ENCODE measurements at places on chromosomes 11 and 22.

DNA sequence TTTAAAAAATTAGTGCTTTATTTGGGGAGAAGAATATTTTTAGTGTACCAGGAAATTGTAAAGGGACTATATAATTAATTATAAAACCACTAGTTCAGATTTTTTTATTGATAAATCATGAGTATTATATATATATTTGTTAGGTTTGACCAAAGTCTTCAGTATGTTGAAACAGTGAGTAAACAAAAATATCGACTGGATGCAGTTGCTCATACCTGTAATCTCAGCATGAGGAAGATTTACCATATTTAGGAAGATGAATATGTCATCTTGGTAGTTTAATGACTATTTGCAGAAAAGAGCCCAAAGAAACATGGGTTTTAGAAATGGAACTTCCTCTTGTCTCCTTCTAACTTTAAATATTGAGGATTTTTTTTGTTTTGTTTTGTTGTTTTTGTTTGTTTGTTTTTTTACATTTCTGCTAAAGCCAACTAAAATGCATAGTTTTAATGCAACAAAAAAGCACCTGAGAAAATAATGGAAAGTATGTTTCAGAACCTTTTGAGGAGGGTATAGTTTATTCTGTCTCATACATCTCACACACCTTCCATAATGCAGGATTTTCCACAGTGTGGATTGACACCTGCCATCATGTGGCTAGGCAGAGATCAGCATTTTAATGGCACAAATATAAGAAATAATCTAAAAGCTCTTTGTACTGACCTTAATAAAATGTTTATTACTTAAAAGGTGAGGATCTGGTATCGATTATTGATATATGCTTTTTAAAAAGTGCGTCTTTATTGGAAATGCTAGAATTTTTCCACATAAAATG lies 114.3 kb downstream of the ARHGAP42 start:
- DNase-seq, result no peak

GRCh38 chr22:49953680-49954344 lies 6.8 kb upstream of the PIM3 start:
- DNase-seq, result no peak

DNA sequence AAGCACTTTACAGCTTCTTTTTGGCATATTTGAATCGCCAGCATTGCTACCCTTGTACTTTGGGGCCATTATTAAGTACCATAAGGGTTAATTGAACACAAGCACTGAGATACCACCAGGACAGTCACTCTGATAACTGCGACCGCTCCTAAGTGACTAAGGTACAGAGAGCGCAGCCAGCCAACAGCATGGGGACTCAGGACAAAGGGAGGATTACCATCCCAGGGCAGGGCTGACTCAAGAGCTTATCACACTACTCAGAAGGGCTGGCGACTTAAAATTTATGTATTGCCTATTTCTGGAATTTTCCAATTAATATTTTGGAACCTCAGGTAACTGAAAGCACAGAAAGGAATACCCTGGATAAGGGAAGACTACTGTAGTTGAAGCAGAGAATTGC lies 479 bp downstream of the ZNF280A start:
- DNase-seq, result no peak

GRCh38 chr11:17972987-17973386 lies 39.9 kb downstream of the SERGEF start:
- DNase-seq, result no peak

- DNase-seq, result no peak
These were observed 1.4 kb upstream of the MUC2 start for GRCh38 chr11:1073261-1073724.

DNA sequence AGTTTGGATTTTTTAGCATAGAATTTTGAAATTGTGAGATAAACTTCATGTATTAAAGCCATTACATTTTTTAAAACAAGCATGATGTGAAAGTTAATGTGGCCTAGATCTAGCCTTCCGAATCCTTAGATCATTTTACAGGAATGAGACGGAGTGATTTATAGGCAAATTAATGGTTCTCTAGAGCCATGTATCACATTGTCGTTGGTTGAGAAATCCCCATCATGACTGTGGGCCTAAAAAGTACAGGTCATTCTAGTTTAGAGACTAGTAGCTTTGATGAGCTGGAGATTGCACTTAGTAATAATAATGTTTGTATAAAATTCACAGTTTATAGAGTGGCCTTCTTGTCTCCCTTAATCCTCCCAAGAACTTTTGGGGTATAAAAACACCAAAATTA lies 7.1 kb downstream of the EWSR1 start:
- DNase-seq, result no peak

- no peak for DNase-seq
These were observed 2.1 kb upstream of the CCDC81 start for GRCh38 chr11:86372586-86372985.

DNA sequence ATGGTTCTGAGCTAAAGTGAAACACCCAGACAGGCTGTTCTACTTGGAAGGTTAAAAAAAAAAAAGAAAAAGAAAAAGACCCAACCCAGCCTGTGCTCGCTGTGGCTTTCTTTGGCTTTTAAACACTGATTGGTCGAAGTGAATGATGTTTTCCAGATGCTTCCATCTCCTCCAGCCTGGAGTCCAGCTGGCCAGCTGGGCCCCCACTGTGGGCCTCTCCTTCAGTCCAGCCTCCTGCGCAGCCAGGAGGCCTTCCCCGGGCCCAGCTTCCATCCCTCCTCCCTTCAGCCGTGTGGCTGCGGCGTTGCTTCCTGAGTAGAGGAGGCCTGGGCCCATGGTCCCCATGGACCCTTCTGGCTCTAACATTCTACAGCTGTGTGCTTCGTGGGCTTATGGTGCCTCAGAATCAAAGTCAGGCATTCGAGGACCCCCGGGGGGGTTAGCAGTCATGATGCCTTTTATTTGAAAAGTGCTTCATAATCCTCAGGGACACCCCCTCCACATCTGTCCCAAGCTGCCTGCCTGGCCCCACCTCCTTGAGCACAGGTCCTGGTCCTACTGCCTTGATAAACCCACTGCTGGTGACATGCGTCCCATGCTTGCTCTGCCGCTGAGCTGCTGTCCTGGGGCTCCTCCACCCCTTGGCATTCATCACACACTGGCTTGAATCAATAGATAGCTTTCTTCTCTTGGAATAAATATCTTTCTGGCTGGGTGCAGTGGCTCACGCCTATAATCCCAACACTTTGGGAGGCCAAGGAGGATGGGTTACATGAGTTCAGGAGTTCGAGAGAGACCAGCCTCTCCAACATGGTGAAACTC lies 42.2 kb upstream of the FBLN1 start:
- DNase-seq, result no peak

DNA sequence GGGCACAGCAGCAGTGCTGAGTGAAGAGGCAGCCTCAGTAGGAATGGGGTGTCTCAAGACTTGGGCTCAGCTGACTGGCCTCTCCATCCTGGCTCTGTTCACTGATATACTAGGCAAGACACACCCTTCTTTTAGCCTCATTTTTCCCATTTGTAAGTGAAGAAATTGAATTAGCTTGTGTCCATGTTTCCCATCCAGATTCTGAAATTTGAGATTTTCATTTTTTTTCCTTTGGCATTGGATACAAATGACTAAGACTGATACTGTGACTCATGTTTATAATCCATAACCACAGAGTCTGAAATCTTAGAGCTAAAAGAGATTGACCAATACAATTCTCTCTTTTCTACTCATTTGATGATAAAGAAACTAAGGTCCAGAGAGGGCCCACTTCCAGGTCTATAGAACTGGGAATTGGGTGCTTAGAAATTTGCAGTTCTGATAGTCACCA lies 110.9 kb downstream of the KCNC1 start:
- no peak for DNase-seq

DNA sequence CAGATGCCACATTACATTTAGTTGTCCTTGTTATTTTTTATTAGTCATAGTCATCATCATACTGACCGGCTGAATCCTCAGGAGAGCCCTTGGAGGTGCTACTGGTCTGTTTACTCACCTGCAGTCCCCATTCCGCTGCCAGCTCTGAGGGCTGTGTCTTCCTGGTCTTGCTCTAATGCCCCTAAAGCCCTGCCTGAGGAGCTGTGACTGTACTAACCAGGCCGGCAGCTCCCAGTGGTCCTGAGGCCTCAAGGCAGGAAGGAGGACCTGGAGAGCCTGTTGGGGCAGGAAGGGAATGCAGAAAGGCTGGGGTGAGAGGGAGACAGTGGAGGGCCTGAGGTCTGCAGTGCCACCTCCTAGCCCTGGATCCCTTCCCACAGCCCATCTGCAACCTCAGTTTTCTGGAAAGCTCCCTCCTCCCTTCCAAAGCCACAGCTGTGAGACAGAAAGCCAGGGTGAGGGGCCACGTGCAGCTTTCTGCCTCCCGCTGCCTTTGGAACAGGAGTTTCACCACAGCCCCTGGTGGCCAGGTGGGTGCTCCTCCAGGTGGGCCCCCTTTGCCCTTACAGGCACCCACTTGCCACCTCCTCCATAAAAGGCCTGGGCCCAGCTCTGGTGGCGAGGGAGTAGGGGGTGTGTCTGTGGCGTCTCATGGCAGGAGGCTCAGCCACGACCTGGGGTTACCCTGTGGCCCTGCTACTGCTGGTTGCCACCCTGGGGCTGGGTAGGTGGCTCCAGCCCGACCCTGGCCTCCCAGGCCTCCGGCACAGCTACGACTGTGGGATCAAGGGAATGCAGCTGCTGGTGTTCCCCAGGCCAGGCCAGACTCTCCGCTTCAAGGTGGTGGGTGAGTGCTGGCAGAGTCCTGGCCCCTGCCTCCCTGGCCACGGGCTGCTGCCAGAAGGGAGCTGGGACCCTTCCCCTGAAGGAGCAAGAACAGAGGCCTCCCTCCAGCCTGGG lies at the start of gene ZP1:
ZP1 (plus strand) TSS at position 632 of the 960 bp plus-strand sequence; CDS start at position 652, 20 bp downstream.
- DNase-seq, result no peak

Data from CMK (cell line).